ENCODE measurements at places on chromosomes 4 and X.

GRCh38 chrX:24799078-24799477, 105.4 kb downstream of the POLA1 start:
- DNase-seq: no peak
- peaks cover 6% of the 10 kb centered on the region for H3K36me3 ChIP-seq
- H3K4me3 ChIP-seq: no peak overlapping the region
- H3K27ac ChIP-seq: no peak overlapping the region
- H3K4me1 ChIP-seq: no peaks in the 10 kb centered on the region

- no peaks in the 10 kb centered on the region for H3K27me3 ChIP-seq
- DNase-seq: no peak
- H3K36me3 ChIP-seq: no peaks in the 10 kb centered on the region
Measured at GRCh38 chrX:37763400-37763799, 16.5 kb upstream of the CYBB start.

GRCh38 chrX:97860226-97860625, 976.5 kb downstream of the RPA4 start:
- H3K27me3 ChIP-seq: no peaks in the 10 kb centered on the region
- H3K36me3 ChIP-seq: no peaks in the 10 kb centered on the region
- H3K4me3 ChIP-seq: no peak overlapping the region
- H3K4me1 ChIP-seq: peaks cover 11% of the 10 kb centered on the region
- DNase-seq: no peak

- no peaks in the 10 kb centered on the region for H3K27me3 ChIP-seq
- H3K36me3 ChIP-seq: no peaks in the 10 kb centered on the region
- H3K27ac ChIP-seq: no peak overlapping the region
- DNase-seq: no peak
Measured at GRCh38 chrX:31092476-31092875, 20.6 kb upstream of the FTHL17 start.

- peak overlapping the region; percentile 1 for H3K27ac ChIP-seq
- no peak overlapping the region for H3K4me3 ChIP-seq
Measured at GRCh38 chr4:7867701-7868435, 71.8 kb downstream of the AFAP1 start.

GRCh38 chr4:167578906-167579305, 344.6 kb upstream of the SPOCK3 start:
- H3K4me3 ChIP-seq: no peak overlapping the region
- H3K27me3 ChIP-seq: no peaks in the 10 kb centered on the region
- H3K36me3 ChIP-seq: no peaks in the 10 kb centered on the region

Measured in mesothelial cell of epicardium (in vitro differentiated cells).